Inflammatory macrophage treated with lipopolysaccharide for 4 hours (primary cell): ENCODE measurements at places on chromosomes 6 and 20.

DNA sequence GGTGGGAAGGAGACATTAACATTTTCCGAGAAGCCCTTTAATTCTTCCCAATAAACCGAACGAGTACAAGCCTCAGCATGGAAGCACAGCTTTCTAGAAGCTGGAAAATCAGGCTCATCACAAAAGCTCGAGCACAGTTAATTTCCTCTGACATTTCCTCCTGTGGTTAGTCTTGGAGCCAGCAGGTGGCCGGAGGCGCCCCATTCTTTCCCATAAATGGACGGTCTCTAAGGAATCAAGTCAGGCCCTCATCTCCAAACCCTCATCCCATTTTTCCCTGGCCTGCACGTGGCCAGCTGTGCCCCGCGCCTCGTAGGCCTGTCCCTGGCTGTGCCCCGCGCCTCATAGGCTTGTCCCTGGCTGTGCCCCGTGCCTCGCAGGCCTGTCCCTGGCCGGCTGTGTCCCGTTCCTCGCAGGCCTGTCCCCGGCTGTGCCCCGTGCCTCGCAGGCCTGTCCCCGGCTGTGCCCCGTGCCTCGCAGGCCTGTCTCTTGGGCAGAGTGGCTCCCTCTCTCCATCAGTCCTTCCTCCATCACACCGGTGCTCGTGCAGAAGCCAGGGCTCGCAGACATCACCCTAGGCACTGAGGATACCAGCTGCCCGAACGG, 19.7 kb upstream of the NTSR1 start:
- DNase-seq, result no peak

- DNase-seq, result no peak
Measured at GRCh38 chr6:52534966-52535390, 41.9 kb downstream of the TRAM2 start.

DNA sequence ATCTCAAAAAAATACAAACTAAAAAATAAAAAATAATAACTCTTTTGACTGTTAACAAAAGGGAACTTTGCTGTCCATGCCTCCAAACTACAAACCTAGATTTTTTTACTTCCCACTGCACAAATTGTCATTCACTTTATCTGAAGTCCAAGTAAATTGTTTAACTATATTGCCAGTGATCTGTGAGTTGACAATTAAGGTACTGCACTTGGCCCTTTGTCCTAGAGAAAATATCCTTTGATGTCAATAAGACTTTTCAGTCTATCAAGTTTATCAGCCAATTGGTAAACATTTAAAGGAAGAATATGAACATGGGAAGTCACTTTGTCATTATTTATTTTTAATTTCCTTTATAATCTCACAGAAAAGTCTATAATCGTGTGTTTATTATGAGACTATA, 19.3 kb upstream of the EPB41L2 start:
- no peak for DNase-seq

GRCh38 chr6:72826744-72827438, 205.0 kb downstream of the KCNQ5 start:
- no peak for DNase-seq

GRCh38 chr20:49405062-49405683, 77.3 kb downstream of the KCNB1 start:
- DNase-seq, result no peak

GRCh38 chr6:23735151-23735550, 390.9 kb upstream of the NRSN1 start:
- DNase-seq, result no peak

GRCh38 chr6:147806697-147807096, 298.2 kb downstream of the SAMD5 start:
- no peak for DNase-seq

- DNase-seq, result no peak
Measured at GRCh38 chr6:167670938-167671338, 155.8 kb upstream of the AFDN start.

DNA sequence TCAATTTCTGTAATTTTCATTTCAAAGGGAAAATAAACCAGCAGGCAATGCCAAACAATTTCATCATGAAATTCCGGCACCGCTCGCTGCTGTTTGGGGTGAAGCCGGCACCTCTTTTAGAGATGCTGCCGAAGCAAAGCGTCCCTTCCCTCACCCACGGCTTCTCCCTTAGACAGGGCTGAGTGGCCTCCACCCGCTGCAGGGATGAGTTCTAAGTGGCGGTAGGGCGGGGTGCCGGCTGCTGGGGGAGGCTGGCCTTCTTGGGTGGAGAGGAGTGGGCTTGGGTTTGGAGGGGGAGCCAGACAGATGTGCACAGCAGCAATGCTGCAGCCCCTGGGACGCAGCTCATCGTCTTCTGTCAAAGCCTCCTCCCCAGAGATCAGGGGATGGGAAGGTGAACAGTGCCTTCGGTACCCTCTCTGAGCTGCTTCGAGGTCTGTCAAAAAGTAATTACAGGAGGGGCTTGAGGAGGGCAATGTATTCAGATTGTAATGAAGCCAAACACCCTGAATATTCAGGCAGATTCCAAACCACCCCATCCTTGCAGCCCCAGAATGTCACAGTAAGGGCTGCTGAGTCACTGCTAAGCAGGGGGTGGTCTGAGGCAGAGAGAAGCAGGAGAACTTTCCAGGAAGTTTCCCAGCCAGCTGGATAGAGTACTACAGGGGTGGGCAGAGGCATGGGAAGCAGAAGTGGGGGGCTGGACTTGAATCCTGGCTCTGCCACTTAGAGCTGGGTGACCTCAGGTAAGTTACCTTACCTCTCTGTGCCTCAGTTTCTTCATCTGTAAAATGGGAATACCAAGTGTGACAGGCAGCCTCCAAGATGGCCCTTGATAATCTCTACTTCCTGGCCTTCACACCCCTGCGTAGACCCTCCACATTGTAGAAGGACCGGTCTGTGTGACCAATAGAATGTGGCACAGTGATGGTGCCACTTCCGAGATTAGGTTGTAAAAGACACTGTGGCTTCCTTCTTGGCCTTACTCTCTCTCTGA, 96.6 kb downstream of the SULF2 start:
- DNase-seq, result no peak

- DNase-seq, result no peak
Measured at GRCh38 chr20:3686867-3687321, 5.1 kb upstream of the ADAM33 start.
